ENCODE measurements at places on chromosomes 6 and 20. TPM values are rescaled to one million over a fixed set of nuclear protein-coding genes. Genes with fewer than 3 reads are reported as not detected.

The NDRG3 gene
- 12.4 TPM for total RNA-seq

The REV3L gene
- total RNA-seq, result 12.4 TPM

The CPXM1 gene
- total RNA-seq, result 13.2 TPM

The PKIB gene
- 2.6 TPM for total RNA-seq

The PNPLA1 gene
- not detected for total RNA-seq

The GNAS-AS1 gene
- not detected for total RNA-seq

The PKIG gene
- total RNA-seq, result 57.2 TPM

The CNBD2 gene
- total RNA-seq, result 2.5 TPM

The ASIP gene
- not detected for total RNA-seq

The RGS19 gene
- 7.9 TPM for total RNA-seq

The MBOAT1 gene
- total RNA-seq, result 2.0 TPM

The DCDC2 gene
- total RNA-seq, result not detected

The NHSL1 gene
- total RNA-seq, result 16.5 TPM

The OXT gene
- total RNA-seq, result not detected

The MDN1 gene
- total RNA-seq, result 10.5 TPM

The SLC22A7 gene
- total RNA-seq, result not detected

Data from pericardium fibroblast (primary cell).